Fibroblast of skin of abdomen (primary cell): ENCODE measurements at places on chromosomes 7 and 10.

GRCh38 chr10:35191523-35191922 lies 64.9 kb downstream of the CREM start:
- DNase-seq = no peak

- DNase-seq = no peak
These were observed 8.8 kb downstream of the ITGB1 start for GRCh38 chr10:32949221-32949678.

- no peak for DNase-seq
These were observed 13.5 kb downstream of the LARP4B start for GRCh38 chr10:917999-918398.

GRCh38 chr7:126483972-126484371 lies 768.8 kb downstream of the GRM8 start:
- no peak for DNase-seq

GRCh38 chr7:133549633-133550032 lies 296.8 kb downstream of the EXOC4 start:
- DNase-seq = no peak

DNA sequence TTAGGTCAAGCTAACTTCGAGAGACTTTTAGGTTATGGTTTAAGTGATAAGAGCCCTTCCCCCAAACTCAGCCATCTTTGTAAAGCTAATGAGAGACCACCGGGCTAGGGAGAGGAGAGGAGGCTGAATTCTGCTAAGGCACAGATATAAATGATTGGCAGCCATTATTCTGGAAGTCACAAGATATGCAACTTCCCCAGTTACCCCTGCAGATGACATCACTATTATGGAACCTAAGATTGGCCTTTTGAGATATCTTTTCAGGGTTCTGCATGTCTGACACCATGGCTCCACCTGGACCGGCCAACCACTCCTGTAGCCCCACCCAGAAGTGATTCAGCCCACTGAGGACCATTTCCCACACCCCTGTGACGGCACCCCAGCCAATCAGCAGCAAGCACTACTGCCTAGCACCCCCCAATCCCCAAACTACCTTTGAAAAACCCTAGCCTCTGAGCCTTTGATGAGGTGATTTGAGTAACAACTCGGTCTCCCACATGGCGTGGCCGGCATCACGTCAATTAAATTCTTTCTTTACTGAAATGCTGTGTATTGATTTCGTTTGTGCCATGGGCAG lies 14.4 kb downstream of the VIPR2 start:
- no peak for DNase-seq

DNA sequence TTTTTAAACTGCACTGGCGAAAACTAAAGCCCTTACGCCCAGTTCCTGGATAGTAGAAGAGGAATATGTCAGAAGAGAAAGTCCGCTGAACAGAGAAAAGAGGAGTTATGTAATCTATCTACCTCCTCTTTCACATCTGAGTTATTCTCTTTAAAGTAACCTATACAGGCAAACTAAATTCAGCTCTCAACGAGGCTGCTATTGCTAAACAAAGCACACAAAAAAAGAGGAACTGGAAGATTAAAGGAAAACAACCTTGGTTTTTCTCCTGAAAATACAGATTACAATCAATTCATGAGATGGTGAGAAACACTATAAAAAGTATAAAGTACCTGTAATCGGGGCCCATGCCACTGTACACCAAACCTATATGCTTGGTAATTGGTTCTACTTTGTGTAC lies 5.8 kb downstream of the PSMA2 start:
- no peak for DNase-seq

DNA sequence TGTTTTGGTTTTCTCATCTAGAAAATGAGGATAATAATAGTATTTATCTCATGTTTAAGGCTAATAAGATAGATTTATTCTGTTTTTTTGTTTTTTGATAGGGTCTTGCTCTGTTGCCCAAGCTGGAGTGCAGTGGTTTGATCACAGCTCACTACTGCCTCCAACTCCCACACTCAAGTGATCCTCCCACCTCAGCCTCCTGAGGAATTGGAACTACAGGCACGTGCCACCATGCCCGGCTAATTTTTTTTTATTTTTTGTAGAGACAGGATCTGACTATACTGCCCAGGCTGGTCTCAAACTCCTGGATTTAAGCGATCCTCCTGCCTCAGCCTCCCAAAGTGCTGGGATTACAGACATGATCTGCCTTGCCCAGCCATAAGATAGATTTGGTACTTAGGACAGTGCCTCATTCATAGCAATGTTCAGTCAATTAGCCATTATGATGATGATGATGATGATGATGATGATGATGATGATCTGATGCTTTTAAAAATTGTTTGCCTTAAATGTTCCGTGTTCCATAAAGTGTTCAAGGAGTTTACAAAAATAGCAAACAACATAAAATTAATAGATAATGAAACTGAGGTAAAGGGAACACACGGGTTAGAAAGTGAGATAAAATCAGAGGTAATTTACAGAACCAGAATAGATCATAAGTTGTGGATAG lies 4.6 kb downstream of the WIPF3 start:
- no peak for DNase-seq

DNA sequence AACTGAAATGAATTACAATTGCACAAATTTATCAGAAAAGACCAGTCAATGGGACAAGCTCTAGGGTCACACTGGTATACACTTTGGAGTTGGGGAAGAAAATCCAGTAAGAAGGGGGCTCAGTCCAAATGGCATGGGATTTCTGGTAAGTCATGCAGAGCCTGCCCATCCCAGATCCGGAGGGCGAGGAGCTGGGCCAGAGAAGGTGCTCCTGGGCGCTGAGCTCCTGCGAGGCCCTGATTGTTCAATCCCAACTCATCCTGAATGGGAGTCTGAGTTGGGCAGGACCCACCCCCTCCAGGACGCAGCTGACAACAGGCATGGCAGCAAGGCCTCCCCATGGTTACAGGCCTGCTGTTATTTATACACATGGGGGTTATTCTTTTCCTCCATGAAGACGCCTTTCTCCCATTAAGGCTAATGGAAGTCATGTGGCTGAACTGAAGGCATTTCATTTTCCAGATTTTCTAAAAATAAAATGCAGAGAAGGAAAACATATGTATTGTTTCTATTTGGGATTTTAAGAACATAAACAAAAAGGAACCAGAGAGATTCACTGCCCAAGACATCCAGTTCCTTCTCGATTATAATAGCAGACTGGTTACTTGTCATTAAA lies 91.1 kb upstream of the ADAM12 start:
- no peak for DNase-seq

DNA sequence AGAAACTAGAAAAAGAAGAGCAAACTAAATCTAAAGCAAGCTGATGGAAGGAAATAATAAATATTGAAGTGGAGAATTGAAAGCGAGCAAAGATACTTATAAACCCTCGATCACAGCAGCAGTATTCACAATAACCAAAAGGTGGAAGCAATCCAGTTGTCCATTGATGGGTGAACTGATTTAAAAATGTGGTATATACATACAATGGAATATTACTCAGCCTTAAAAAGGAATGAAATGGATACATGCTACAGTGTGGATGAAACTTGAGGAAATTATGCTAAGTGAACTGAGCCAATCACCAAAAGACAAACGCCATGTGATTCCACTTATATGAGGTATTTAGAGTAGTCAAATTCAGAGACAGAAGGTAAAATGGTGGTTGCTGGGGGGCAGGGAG lies 17.5 kb downstream of the ZCCHC24 start:
- no peak for DNase-seq

- no peak for DNase-seq
These were observed 71.6 kb downstream of the INPP5A start for GRCh38 chr10:132609211-132609610.
